ENCODE measurements at places on chromosomes 3 and 15. TPM values are rescaled to one million over a fixed set of nuclear protein-coding genes. Genes with fewer than 3 reads are reported as not detected.

DNA sequence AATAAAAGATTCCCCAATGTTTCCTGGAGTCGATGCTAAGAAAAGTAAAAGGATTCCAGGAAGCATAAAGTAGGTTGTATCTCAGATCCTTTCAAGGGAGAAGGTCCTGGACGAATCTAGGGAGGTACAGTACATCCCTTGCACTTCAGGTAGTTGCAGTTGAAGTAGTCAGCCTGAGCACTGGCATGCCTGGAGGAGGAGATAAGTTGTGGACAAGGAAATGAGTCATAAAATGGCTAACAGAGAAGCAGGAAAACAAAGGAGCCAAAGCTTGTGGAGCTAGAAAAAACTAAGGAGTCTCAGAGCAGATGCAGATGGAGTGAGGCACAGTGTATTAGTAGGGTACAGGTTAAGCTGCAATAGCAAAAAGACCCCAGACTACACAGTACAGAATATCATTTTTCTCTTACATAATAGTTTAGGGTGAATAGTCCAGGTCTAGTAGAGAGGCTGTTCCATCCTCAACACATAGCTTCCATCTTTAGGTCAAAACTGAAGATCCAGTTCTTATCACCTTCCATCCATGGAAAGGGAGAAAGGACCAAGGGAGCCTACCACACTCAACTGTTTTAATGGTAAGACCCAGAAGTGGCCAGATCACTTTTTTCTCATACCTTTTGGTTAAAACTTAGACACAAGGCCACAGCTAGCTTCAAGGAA lies 41.3 kb downstream of the COL6A5 start:
- no peak for DNase-seq
- no peaks in the 10 kb centered on the region for H3K36me3 ChIP-seq
- H3K4me3 ChIP-seq, result no peak overlapping the region
- H3K27ac ChIP-seq, result no peak overlapping the region
- H3K27me3 ChIP-seq, result no peaks in the 10 kb centered on the region
- no peaks in the 10 kb centered on the region for H3K4me1 ChIP-seq

DNA sequence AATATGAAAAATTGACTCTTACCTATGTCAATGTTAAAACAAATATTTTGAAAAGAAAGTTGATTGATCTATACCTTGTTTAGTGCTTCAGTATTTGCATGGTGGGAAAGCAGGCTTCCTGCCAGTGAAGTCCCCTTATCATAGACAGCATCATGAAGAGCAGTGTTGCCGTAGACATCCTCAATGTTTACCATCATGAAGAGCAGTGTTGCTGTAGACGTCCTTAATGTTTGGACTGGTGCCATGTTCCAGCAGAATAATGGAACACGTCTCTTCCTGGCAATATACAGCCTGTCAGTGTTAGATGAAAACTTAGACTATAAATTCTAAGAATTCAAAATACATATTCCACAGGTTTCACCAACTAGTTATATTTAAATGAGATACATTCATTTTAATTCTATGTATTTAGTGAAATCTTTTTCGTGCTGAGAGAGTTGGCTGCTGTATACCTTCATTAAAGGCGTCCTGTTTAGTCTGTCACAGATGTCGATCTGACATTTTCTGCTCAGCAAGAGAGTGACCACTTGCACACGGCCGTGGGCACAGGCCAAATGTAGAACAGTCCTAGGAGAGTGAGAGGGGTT lies 116.8 kb downstream of the LMLN start:
- no peaks in the 10 kb centered on the region for H3K36me3 ChIP-seq
- H3K4me1 ChIP-seq, result peaks cover 10% of the 10 kb centered on the region
- DNase-seq, result no peak
- H3K27ac ChIP-seq, result no peak overlapping the region
- peaks cover 72% of the 10 kb centered on the region for H3K27me3 ChIP-seq

PPARG gene
- total RNA-seq, result 7.2 TPM

PARP15 gene
- 3.2 TPM for total RNA-seq

GRCh38 chr3:180036092-180036670 lies 556 bp downstream of the PEX5L start:
- H3K27ac ChIP-seq, result no peak overlapping the region
- peak overlapping the region; percentile 63 for H3K4me3 ChIP-seq
- peaks cover 20% of the 10 kb centered on the region for H3K27me3 ChIP-seq
- peak; percentile 54 for DNase-seq
- no peaks in the 10 kb centered on the region for H3K36me3 ChIP-seq

DNA sequence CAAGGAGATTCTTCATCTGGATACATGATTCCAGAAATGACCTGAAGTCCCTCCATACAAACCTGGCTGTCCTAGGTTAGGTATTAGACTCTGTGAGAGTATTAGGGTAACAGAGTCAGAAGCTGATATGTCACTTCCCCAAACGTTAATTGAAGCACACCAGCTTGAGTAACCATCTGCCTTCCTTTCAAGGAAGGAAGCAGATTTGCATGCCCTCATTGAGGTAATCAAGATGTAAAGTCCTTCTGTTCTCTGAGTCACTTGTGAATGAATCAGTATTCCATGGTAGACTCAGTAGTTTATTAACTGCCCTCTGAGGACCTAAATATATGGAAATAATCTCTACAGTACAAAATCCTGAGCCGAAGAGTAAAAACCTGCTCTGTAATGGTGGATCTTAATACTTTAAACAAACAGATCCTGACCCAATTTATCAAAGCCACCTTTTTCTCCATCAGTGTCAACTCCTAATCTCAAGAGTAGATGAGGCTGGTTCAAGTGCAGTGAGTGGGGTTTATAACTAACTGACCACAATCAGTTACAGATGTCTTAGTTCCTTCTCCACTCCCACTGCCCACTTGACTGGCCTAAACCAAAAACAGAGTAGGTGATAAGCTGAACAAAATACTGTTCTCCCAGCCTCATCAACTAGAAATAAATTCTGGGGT lies 246.2 kb upstream of the CHRM5 start:
- no peaks in the 10 kb centered on the region for H3K27me3 ChIP-seq
- no peak overlapping the region for H3K27ac ChIP-seq
- peaks cover 5% of the 10 kb centered on the region for H3K4me1 ChIP-seq
- H3K36me3 ChIP-seq, result no peaks in the 10 kb centered on the region

DNA sequence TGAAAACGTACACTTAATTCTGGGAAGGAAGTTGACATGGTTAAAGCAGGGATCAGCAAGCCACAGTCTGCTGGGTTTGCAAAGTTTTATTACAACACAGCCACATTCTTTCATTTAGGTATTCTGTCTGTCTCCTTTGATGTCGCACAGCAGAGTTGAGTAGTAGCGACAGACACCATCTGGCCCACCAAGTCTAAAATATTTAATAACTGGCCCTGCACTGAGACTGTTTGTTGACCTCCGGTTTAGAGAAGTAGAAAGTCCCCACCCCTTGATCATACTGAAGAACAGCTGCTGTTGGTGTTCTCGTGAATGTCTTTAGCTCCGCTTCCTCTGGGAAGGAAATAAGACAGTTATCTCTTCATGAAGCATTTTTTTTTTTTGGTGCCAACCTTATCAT lies 66.2 kb downstream of the MCTP2 start:
- H3K27ac ChIP-seq, result no peak overlapping the region
- no peaks in the 10 kb centered on the region for H3K4me1 ChIP-seq
- H3K4me3 ChIP-seq, result no peak overlapping the region
- H3K27me3 ChIP-seq, result no peaks in the 10 kb centered on the region
- DNase-seq, result no peak
- no peaks in the 10 kb centered on the region for H3K36me3 ChIP-seq

CD96 gene
- total RNA-seq, result under 0.01 TPM

ZNF619 gene
- 8.5 TPM for total RNA-seq

CPNE9 gene
- not detected for total RNA-seq

DNA sequence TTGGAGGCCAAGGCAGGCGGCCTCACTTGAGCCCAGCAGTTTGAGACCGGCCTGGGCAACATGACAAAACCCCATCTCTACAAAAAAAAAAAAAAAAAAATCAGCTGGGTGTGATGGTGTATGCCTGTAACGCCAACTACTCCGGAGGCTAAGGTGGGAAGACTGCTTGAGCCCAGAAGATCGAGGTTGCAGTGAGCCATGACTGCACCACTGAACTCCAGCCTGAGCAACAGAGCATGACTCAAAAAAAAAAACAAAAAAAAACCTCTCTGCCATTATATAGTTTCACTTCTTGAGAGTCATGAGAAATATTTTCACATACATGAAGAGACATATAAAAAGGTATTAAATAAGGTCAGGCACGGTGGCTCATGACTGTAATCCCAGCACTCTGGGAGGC lies 45.9 kb upstream of the CP start:
- H3K36me3 ChIP-seq, result no peaks in the 10 kb centered on the region
- no peak for DNase-seq
- no peaks in the 10 kb centered on the region for H3K4me1 ChIP-seq
- H3K27me3 ChIP-seq, result no peaks in the 10 kb centered on the region
- no peak overlapping the region for H3K27ac ChIP-seq

GRCh38 chr15:49045751-49046219 lies 461 bp downstream of the SECISBP2L start:
- H3K36me3 ChIP-seq, result peaks cover 3% of the 10 kb centered on the region
- H3K4me3 ChIP-seq, result peak overlapping the region; percentile 93
- peak; percentile 61 for DNase-seq

DNA sequence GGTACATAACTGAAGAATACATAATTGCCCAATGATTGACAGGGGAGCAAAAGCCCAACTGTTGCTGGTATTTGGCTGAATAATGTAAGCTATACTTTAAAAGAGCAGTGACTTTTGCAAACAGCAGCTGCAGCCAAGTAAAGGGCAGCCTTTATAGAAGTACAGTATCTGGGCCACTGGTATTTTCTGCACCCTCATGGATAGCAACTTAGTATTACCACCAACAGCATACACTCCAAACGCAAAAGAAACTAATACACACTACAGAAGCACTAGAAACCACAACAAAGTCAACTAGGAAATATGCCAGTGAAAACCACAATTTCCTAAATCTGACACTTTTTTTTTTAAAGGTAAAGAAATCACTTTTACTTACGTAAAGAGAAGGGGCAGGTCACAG lies 206.1 kb downstream of the TIGIT start:
- H3K4me1 ChIP-seq, result peaks cover 50% of the 10 kb centered on the region
- H3K27me3 ChIP-seq, result no peaks in the 10 kb centered on the region
- H3K4me3 ChIP-seq, result no peak overlapping the region
- no peak overlapping the region for H3K27ac ChIP-seq
- H3K36me3 ChIP-seq, result no peaks in the 10 kb centered on the region
- DNase-seq, result no peak

- no peaks in the 10 kb centered on the region for H3K27me3 ChIP-seq
- H3K27ac ChIP-seq, result no peak overlapping the region
- DNase-seq, result no peak
- no peaks in the 10 kb centered on the region for H3K4me1 ChIP-seq
Measured at GRCh38 chr3:83224101-83224868, 1462.8 kb upstream of the GBE1 start.

DNA sequence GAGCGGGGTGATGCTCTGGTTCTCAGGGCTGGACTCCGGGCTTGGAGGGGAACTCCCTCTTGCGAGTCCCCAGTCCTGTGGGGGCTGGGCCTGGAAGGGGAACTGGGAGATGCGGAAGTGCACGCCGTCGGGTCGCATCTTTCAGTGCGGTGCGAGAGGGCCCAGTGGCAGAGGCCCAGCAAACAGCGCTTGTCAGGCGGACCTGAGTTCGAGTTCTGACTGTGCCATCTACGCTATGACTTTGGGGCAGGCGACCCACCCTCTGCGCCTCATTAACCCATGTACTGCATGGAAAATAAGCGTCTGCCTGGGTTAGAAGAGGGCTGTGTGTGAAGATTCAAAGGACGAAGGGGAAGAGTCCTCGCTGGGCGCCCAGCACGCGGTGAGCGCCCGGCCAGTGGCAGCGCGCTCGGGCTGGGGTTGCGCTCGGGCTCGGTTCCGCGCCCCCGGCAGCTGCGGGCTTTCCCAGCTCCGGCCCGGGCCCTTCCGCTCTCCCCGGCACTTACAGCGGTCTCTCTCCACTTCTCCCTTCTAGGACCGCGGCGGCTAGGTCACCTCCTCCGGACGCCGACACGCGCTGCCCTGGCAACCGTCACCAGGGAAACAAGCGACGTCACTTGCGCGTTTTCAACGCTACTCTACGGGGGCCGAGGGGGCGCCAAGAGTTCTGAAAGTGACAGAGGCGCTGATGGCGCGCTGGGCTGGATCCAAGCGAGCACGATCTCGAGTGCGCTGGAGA lies at the start of gene CCDC13:
Gene CCDC13, minus strand, starts transcription at position 584 of the 739 bp plus-strand sequence. CDS start 14,908 bp downstream, outside the sequence.
- H3K4me3 ChIP-seq, result peak within 1 kb of the TSS; percentile 68
- H3K27me3 ChIP-seq, result peaks cover 2% of the 10 kb centered on the region
- H3K27ac ChIP-seq, result no peak within 1 kb of the TSS
- DNase-seq, result peak; percentile 97
- H3K36me3 ChIP-seq, result no peaks in the 10 kb centered on the region
- H3K4me1 ChIP-seq, result peaks cover 10% of the 10 kb centered on the region

DNA sequence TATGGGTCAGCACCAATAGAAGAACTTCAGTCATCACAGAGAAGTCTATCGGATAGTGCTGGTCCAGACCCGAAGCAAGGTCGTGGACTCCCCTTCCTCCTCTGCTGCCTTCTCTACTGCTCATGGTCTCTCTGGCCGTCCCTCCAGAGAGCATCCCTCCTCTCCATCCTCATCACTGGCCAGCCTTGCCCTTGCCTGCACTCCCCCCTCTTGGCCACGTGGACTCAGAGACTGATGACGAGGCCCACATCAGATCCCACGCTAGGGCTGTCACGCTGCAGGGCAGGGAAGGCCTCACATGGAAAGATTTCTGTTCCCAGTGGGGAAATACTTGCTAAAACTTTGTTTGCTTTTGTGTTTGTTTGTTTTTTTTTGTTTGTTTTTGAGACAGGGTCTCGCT lies 35.3 kb downstream of the IGDCC3 start:
- DNase-seq, result no peak
- no peak overlapping the region for H3K27ac ChIP-seq
- H3K4me1 ChIP-seq, result no peaks in the 10 kb centered on the region
- H3K36me3 ChIP-seq, result no peaks in the 10 kb centered on the region
- no peak overlapping the region for H3K4me3 ChIP-seq

NUP210 gene
- under 0.01 TPM for total RNA-seq

DNA sequence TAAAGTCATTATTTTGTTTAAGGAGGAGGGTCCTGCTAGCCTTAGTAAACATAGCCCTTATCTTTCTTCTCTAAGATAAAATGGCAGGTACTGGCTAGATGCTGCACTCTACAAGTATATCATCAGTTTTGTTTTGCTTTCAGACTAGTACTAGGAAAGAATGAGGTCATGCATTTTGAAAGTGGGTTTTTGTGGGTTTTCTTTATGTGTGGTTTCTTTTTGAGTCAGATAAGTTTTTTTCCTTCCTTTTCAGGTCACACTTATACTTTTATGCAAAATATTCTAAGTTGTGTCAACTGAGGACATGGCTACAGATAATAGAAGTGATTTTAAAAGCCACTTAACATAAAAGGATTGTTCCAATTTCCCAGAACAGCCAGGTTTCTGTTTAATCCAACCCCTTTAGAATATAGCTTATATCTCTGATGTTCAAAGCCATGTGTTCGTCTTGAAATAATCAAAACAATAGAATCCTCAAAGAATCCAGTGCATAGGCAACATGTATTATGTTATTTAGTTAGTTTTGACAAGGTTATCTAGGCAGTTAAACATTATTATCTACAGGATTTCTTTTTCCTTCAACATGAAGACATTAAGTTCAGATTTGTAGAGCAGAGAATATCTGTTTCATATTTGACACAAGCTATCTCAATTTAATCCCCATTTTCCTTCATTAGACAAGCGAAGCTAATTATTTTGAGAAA lies 406.2 kb downstream of the RBMS3 start:
- peak; percentile 58 for DNase-seq
- no peak overlapping the region for H3K4me3 ChIP-seq
- H3K36me3 ChIP-seq, result no peaks in the 10 kb centered on the region
- H3K27ac ChIP-seq, result peak overlapping the region; percentile 70
- H3K27me3 ChIP-seq, result no peaks in the 10 kb centered on the region
- H3K4me1 ChIP-seq, result peaks cover 27% of the 10 kb centered on the region
